ENCODE measurements at places on chromosomes 7 and 10. TPM values are rescaled to one million over a fixed set of nuclear protein-coding genes. Genes with fewer than 3 reads are reported as not detected.
A peak's percentile ranks its signal among the peaks of the same experiment; 100 is the strongest.

Gene OR13A1
- not detected for total RNA-seq

Gene ADD3
- 659 TPM for total RNA-seq

Gene DMBT1
- total RNA-seq: not detected

Gene FGL2
- 242 TPM for total RNA-seq

Gene PPP1R17
- total RNA-seq: not detected

Gene ERVW-1
- total RNA-seq: not detected

Gene CTAGE4
- total RNA-seq: 1.6 TPM

Gene CYP3A7
- not detected for total RNA-seq

DNA sequence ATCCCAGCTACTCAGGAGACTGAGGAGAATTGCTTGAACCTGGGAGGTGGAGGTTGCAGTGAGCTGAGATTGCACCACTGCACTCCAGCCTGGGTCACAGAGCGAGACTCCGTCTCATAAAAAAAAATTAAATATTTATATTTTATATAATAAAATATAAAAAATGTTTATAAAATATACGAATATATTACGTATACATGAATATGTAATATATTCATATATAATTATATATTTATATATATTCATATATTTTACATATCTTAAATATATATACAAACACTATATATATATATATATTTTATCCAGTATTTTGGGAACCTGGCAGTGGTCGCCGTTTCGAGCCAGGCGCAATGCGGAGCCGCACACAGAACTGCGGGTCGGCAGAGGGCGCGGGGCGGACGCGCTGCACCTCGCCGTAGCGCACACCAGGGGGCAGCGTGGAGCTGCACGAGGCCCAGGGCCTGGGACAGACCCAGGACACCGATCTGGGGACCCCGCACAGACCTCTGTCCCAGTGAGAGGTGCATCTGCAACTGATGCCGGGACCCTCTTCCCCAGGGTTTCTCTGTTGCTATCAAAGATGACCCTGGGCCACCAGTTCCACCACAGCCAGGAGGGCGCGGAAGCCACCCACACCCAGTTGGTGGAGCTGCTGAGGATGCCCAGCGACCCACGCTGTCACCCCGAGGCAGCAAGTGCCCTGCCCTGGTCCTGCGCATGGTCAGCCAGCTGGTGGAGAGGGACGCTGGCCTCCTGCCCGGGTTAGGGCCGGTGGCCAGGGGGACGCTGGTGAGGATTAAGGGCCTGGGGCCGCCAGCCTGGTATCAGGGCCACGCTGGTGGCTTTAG lies 22.7 kb downstream of the AP5Z1 start:
- DNase-seq: no peak

- DNase-seq: no peak
Observed at GRCh38 chr7:95279417-95279816, 44.9 kb downstream of the PON1 start.

DNA sequence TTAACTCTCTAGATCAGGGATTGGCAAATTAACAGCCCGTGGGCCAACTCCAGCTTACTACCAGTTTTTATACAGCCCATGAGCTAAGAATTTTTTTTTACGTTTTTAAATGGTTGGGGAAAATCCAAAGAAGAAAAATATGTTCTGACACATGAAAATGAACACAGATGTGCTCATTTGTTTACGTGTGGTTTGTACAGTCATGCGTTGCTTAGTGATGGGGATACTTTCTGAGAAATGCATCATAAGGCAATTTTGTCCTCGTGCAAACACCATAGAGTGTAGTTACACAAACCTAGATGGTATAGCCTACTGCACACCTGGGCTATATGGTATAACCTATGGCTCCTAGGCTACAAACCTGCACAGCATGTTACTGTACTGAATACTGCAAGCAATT lies 8.3 kb upstream of the SMKR1 start:
- no peak for DNase-seq

- no peak for DNase-seq
Observed at GRCh38 chr10:103069453-103070331, 123.4 kb downstream of the NT5C2 start.

GRCh38 chr10:5254488-5254887 lies 57.9 kb downstream of the AKR1C4 start:
- no peak for DNase-seq

GRCh38 chr10:6838118-6838517 lies 258.0 kb upstream of the PRKCQ start:
- no peak for DNase-seq

- no peak for DNase-seq
Observed at GRCh38 chr7:1025743-1026581, 18.4 kb upstream of the GPR146 start.

- DNase-seq: no peak
Observed at GRCh38 chr7:15104411-15105092, 202.0 kb upstream of the DGKB start.

GRCh38 chr10:37765216-37765615 lies 92.2 kb downstream of the ZNF248 start:
- no peak for DNase-seq

DNA sequence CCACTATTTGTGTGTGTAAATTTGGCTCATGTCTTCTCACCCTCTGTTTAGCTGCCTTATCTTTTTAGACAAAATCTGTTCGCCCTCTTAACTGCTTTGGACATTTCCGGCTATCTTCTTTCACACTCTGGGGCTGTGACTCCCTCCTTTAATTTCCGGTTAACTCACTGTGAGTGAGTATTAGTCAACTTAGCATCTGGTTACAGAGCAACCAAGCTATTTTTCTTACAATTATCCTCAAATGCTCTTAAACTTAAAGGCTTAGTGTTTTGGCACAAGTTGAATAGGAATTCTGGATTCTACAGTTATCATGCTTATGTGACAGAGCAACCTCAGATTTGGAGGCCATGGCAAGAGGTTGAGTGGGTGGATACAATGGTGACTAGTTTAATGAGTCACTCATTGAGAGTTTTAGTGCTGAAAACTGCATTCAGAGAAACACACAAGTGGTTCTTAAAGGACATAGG lies 177.6 kb upstream of the SEMA3A start:
- DNase-seq: no peak

GRCh38 chr7:46864716-46865115 lies 717.2 kb downstream of the TNS3 start:
- DNase-seq: no peak

GRCh38 chr10:106424054-106424453 lies 740.5 kb downstream of the SORCS1 start:
- DNase-seq: no peak

GRCh38 chr10:60189861-60190475 lies 199.7 kb downstream of the ANK3 start:
- no peak for DNase-seq

GRCh38 chr10:125084191-125084613 lies 76.2 kb downstream of the CTBP2 start:
- DNase-seq: peak; percentile 57

GRCh38 chr10:118251791-118252190 lies 90.3 kb downstream of the FAM204A start:
- DNase-seq: no peak
